Activated CD8-positive, alpha-beta memory T cell treated with anti-CD3 and anti-CD28 coated beads, Interleukin-2, amount 50 U/mL, for 4 hours (primary cell): ENCODE measurements at places on chromosomes 3 and 15.

DNA sequence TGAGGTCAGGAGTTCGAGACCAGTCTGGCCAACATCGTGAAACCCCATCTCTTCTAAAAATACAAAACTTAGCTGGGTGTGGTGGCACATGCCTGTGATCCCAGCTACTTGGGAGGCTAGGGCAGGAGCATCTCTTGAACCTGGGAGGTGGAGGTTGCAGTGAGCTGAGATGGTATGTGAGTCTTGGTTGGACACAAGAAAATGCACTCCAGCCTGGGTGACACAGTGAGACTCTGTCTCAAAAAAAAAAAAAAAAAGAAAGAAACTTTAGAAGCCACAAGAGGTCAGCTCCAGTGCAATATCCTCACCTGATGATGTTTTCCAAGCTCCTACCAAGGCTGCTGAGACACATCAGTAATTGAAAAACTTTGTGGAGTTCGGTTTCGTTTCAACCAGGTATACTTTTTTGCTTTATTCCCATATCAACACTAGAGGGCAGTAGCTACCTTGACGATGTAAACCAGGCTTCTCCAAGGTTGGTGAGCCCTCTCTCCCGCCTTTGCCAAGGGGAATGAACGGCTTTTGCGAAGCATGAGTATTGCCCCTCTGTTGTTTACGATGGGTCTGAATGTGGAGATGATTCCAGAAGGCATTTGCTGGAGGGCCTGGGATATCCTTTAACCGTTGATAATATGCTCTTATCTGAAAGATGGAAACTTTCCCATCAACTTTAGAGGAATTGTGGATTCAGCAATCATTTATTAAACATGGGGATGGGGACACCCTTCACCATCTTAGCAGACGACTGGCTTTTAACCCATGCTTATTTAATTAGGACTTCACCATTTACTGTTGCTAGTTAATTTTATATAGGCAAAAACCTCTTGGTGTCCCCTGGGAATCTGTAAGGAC, 202.8 kb downstream of the SV2B start:
- DNase-seq: no peak

GRCh38 chr3:128490915-128491690, 1.9 kb downstream of the GATA2 start:
- DNase-seq: no peak

DNA sequence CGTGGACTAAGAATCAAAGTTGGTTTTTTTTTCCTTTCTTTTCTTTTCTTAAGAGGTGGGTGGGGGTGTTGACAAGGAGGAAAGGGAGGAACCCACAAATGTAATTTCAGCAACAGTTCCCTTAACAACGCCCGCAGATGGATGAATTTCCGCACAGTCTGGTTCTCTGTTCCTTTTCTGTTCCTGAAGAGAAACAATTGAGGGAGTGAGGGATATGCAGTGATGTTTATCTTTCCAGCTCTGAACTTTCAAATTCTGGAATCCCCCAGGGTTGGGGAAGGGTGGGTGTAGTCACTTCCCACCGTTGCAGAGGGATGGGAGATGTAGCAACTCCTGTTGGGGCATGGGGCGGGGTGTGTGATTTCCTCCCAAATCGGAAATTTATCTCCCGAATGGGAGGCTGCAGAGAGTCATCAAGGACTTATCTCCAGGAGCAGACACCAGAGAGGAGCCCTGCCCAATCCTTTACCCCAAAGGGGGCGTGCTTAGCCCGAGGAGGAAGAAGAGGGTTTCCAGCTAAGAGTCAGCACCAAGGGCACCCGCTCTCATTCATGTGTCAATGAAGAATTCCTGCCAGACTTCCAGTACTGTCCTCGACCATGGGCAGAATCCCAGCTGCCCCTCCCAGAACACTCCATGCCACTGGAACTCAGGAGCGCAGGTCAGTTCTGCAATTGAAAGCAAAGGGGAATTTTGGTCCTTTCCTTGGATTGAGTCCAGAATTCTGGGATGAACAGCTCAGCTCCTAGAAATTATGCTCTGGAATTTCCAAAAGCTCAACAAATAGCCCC, 35.0 kb upstream of the CFAP161 start:
- no peak for DNase-seq

DNA sequence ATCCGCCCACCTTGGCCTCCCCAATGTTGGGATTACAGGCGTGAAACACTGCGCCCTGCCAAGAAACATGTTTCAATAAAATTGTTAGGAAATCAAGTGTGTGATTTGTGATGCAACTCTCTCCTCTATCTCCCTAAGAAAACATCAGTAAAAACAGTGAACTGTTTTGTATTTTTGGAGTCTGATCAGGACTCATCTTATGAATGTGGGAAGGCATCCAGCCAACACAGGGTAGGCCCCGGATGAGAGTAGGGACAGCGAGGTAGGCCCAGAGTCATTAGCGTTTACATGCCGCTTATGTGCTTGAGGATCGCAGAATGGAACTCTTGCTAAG, 884 bp upstream of the GLYCTK start:
- DNase-seq: no peak

- DNase-seq: no peak
Measured at GRCh38 chr15:62588938-62589670, 424.0 kb upstream of the C2CD4B start.

DNA sequence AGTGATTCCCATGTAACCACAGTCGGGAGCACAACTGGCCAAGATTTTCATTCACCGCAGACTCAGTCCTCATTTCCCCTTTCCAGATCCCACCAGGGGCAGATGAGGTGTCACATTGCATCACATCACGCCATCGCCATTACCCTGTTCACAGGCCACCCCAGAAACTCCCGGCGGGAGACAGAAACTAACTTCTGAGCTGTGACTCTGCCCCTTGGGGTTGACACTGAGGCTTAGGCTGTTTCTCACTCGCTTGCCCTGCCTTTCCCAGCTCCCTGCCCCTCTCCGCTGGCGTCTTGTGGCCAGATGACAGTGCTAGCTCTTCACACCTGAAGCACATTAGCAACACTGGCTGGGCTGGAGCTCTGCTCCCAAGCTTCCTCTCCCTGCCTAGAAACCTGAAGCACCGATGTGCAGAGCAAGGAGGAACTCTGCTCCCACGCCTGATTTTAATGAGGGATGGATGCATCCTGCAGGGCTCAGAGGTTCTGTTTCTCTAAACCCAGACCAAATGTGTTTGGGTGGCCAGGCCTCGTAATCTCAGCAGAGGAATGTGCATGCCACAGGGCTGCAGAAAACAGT, 88.8 kb upstream of the CTDSPL start:
- DNase-seq: no peak

DNA sequence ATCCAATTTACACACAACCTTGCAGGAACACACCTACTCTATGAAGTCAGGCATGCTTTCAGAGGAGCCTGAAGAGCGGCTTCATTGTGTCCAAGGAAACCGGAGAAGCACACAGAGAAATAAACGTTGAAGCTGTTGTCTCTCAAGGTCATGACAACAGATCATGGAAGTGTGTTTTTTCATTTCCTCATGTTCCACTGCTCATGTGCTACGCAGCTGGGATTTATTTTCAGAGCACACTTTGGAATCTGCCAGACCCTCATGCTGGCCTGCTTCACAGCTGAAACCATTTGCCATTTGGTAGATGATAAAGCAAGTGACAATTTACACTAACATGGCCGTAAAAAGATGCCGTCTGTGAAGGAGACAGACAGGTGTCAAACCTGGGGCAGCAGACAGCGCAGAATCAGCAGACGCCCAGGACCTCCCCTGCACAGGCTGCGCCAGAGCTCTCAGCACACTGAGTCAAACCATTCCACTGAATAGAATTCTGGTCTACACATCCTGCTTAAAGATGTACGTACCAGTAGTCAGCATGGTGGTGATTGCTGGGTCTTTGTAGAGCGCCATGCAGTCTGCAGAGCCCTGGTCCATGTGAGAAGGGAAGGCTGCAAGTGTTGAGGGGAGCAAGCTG, 99.3 kb downstream of the ARNT2 start:
- DNase-seq: no peak

- DNase-seq: no peak
Measured at GRCh38 chr3:129059311-129059958, 1.1 kb upstream of the GP9 start.

DNA sequence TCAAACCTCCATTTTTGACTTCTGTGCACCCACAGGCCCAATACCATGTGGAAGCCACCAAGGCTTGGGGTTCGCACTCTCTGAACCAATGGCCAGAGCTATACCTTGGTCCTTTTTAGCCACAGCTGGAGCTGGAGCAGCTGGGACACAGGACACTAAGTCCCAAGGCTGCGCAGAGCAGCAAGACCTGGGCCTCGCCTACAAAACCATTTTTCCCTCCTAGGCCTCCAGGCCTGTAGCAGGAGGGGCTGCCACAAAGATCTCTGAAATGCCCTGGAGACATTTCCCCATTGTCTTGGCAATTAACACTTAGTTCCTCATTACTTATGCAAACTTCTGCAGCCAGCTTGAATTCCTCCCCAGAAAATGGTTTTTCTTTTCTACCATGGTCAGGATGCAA, 81.3 kb downstream of the ZMAT3 start:
- DNase-seq: no peak

DNA sequence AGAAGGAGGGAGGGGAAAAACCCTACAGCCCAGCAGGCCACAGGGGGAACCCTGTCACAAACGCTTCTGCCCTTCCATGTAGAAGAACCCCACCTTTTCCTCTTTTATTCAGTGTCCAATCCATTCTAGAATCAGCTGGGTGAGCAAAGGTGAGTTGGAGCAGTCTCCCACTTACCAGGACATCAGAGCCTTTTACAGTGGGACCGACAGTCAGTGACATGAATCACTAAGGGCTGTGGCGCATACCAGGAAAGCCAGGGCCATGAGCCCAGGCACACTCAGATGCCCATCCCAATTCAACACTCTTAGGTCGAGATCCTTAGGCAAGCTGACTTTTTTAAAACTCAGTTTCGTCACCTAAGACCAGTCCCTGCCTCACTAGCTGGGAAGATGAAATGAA, 146.1 kb downstream of the AQP9 start:
- no peak for DNase-seq

GRCh38 chr3:187931770-187932278, 186.6 kb upstream of the BCL6 start:
- DNase-seq: no peak

DNA sequence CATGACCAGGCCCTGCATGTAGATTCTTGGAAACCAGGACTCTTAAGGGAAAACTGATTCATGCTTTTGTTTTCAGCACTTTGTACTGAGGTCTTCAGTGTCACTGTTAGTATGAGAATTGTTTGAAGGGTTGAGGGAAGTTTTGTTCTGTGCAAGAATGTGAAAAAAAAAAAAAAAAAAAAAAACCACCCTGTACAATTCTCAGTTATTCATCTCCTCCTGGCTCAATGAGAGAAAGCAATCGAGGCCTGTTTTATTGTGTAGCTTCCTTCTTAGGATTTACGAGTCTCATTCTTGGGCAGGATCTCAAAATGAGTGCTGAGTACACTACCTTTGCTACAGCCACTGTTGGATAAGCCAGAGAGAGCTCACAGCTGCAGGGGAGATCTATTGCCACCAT, 469.5 kb downstream of the CNTN4 start:
- no peak for DNase-seq

DNA sequence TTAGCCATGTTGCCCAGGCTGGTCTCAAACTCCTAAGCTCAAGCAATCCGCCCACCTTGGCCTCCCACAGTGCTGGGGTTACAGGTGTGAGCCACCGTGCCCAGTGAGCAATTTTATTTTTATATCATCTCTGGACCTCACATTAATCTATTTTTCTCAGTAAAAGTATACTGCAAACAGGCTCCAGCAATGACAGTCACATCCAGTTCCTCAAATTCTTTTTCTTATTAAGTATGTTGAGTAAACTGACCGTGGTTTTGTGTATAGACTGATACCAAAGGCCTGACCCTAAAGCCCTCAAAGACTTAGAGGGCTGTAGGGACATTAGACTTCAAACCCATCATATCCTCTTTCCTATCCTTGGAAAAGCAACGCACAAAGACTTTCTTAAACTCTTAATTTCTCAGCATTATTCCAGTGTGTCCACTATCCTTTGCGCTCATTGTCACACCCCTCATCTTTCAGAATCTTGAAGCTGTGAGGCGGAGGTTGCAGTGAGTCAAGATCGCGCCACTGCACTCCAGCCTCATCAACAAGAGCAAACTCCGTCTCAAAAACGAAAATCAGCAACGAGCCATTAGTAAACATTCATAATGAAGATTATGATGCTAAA, 2.0 kb downstream of the NGLY1 start:
- no peak for DNase-seq

DNA sequence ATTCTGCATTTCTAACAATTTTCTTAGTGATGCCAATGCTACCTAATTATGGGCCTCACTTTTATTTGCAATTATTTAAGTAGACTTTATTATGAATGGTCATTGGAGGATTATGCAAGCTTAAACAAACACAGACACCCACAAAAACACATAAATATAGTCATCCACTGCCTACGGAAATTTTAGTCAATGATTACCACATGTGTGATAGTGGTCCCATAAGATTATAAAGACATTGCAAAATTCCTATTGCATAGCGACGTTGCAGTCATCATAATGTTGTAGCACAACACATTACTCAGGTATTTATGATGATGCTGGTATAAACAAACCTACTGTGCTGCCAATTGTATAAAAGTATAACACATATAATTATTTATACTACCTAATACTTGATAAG, 247.8 kb upstream of the ALCAM start:
- DNase-seq: no peak

- DNase-seq: no peak
Measured at GRCh38 chr3:193507566-193507965, 47.1 kb downstream of the ATP13A4 start.

- DNase-seq: no peak
Measured at GRCh38 chr3:154123906-154124305, 2.7 kb downstream of the ARHGEF26 start.

DNA sequence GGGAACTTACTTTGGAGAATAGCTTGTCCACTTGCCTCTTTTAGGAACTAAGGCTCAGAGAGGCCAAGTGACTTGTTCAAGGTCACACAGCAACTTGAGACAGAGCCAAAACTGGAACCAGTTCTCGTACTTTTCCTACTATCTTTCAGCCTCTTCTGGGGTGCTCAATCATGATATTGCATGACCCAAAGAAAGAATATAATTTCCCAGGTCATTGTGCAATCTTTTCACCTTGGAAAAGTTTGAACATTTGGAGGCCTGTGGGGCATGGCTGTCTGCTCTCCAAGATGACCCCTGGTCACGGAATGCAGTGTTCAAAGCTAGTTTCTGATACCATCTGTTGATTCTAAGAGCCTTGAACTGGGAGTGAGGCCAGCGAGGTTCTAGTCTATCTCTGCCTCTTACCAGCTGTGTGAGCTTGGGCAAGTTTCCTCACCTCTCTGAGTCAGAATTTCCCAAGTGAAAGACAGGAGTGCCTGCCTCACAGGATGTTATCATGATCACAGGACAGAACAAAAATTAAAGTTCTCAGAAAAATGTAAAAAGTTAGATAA, 89.7 kb downstream of the BDH1 start:
- DNase-seq: no peak

GRCh38 chr3:137768361-137769321, 4.5 kb downstream of the SOX14 start:
- DNase-seq: no peak

GRCh38 chr3:153163393-153163724, 1.3 kb downstream of the RAP2B start:
- no peak for DNase-seq

DNA sequence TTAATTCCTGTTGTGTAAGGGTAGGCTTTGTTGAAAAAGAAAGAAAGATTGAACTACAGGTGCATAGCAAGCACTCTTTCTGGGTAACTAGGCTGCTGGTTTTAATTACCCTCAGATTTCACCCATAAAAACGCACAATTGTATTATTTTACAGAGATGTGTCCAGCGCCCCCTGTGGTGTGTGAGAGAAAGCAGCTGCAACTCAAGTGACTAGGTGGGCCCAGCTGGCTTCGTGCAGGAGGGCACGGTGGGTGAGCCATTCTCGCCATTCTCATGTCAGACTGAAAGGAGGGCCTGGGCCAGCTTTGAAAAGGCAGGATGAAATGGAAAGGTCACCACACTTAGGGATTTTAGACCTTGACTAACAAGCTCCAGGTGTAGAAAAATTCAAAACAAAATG, 122.6 kb downstream of the LRIG1 start:
- peak; percentile 28 for DNase-seq
